ENCODE measurements at places on chromosomes 2 and 18.
A peak's percentile ranks its signal among the peaks of the same experiment; 100 is the strongest.

DNA sequence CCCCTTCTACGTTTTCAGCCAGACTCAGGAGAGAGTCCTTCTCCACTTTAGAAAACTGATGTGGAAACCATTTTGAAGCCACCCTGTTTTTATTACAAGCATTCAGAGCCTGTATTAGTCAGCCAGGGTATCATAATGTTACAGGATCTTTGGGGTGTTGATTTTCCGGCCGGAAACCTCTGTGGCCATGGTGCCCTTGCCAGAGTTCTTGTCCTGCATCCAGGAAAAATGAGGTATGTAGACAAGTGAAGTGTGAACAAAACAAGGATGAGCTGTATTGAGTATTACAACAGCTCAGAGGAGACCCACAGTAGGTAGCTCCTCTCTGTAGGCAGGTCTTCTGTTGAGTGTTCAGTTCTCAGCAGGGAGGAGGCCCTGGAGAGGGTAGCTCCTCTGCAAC lies 241.0 kb upstream of the COPS8 start:
- DNase-seq = no peak

DNA sequence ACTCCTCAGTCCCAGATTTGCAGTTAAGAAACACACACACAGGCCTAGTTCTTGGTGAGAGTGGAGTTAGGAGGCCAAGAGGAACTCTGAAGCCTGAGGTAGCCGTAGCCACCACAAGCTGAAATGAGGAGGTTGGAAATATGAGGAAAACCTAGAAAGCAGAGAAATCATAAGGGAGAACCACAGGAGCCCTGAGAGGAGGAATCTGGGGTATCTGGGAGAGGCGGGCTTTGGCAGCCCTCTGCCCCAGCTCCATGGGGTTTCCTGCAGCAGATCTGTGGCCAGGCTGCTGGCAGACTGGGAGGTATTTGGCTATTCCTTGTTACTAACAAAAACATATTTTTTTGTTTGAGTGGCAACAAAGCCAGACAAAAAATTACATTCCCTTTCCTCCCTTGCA lies 11.0 kb downstream of the SOX11 start:
- DNase-seq = no peak

DNA sequence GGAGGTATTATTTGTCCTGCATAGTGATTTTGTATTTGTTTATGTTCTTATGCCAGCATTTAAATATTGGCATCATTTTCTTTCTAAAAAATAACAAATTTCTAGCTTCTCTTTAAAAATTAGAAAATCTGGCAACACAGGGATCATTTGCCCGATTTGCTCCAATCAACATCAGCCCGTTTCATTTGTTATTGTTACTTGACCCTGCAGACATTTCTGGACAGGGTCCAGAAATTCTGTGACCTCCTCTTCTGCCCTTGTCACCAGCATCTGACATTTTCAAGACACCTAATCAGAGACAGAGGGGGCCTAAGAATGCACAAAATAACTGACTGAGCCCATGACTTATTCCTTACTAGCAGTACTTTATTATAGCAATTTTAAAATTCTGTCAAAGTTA lies 253.3 kb downstream of the MREG start:
- DNase-seq = no peak

- DNase-seq = no peak
Measured at GRCh38 chr2:167404627-167405284, 516.5 kb downstream of the XIRP2 start.

DNA sequence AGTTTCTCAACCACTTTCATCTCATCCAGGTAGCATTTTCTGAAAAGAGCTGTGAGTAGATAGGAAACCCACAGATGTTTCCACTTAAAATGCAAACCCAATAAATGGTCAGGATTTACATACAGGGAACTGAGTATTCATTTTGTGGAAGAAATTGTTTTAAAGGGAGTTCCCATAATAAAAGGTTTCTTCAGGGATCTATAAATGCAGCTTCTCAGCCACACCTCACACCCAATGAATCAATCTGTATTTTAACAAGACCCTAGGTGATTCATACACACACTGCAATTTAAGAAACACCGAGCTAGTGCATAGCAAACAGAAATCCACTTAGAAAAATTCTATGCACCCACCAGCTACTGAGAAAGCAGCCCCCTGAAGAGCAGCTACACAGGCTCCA lies 140.1 kb upstream of the ACAA2 start:
- DNase-seq = no peak

- DNase-seq = no peak
Measured at GRCh38 chr18:9550429-9550828, 63.9 kb downstream of the PPP4R1 start.

GRCh38 chr2:106080959-106081358 lies 113.1 kb downstream of the UXS1 start:
- no peak for DNase-seq

DNA sequence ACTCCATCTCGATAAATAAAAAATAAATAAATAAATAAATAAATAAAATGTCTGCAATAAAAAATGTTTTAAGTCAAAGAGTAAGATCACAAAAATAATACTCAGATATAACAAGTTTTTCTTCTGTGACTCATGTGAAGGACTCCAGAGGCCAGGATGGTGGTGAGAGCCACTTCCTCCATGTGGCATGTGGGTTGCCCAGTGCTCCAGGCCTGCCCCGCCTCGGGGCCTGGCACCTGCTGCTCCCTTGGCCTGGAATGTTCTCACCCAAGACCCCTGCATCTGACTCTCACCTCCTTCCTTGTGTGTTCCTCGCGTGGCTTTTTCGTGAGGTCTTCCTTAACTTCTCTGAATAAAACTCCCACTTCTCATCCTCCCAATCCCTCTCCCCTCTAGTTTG lies 77.4 kb upstream of the LDLRAD4 start:
- peak; percentile 8 for DNase-seq

DNA sequence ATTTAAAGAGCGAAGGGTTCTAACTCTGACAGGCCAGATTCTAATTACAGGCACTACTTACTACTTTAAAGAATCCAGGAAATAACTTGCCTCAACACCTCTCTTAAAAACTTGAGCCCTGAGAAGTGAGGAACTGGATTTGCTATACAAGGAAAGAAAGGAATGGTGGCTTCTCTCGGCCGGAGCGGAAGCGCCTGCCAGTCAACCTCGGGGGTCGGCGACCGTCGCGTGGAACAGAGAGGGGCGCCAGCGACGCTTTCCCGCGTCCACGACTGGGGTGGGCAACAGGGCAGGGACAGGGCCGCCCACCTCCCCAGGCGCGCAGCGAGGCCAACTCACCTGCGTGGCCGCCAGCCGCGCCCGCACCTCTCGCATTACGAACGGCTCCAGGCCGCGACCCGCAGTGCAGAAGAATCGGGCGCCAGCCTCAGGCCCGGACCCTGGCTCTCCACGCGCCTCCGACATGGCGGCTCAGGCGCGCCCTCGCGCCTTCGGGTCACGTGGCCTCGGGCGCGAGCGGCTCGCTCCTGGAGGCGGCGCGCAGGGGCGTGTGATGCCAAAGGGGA lies at the start of gene THUMPD2:
Gene THUMPD2, minus strand, starts transcription at position 484 of the 566 bp plus-strand sequence. Its CDS starts 19 bp downstream, at position 465.
- DNase-seq = peak; percentile 31

DNA sequence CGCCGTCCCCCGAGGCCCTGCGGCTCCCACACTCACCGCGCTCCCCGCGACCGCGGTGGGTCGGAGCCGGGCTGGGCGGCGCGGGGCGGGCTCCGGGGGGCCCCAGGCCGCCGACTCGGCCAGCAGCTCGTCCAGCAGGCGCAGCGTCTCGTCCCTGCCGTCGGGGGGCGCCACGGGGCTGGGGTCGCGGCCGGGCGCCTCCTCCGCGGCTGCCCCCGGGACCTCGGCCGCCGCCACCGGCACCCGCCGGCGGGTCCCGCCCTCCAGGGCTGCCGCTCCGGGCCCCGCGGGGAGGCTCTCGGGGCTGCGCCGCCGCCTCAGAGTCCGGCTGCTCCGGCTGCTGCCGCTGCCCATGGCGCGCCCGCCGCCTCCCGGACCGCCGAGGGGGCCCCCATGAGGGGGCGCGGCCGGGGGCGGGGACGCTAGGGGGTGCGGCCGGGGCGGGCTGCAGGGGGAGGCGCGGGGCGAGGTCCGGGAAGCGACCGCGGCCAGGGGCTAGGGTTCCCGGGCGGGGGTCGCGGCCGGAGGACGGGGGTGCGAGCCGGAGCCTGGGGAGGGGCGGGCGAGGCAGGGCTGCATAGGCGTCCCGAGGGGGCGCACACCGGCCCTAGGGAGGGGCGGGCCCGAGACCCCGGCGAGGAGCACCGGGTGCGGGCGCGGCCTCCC lies at the start of gene CYS1:
Gene CYS1, minus strand, starts transcription at position 542 of the 666 bp plus-strand sequence. Its CDS starts 188 bp downstream, at position 354.
- DNase-seq = no peak

DNA sequence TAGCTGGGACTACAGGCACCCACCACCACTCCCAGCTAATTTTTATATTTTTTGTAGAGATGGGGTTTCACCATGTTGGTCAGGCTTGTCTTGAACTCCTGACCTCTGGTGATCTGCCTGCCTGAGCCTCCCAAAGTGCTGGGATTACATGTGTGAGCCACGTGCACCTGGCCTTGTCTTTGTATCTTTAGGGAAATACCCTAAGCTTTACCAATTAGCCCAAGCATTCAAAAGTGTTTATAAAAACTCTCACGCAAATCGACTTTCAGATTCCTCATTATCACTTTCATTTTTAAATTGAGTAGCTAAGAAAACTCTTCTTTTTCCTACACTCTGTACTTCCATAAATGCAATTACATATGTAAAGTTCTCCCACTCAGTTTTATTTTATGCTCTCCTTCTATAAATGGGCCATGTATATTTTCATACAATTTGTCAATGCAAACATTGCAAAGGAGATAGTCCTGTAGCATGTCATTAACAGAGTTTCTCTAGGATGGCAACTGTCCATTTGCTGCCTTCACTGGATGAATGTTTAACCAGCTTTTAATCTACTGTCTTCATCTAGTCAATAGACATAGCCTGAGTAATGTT lies 326.2 kb upstream of the LRATD1 start:
- DNase-seq = no peak

- no peak for DNase-seq
Measured at GRCh38 chr2:72745679-72746368, 80.0 kb downstream of the EXOC6B start.

DNA sequence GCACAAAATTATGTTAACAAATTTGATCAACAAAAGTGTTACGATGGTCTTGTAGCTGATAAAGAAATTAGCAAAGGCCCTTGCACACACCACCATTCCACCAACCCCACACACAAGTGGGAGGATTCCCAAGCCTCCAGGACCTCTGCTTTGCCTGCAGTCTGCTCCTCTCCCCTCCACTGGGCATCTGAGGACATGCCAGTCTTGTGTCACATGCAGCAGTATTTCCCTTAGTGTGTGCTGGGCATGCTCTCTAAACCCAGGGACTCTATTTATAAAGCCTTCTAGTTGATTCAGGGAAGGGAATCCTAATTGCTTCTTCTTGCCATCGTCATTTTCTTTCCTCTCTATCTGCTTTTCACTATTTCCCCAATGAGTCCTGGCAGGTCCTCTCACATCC lies 53.3 kb downstream of the KCTD18 start:
- DNase-seq = no peak

- DNase-seq = no peak
Measured at GRCh38 chr18:3710712-3711301, 260.8 kb downstream of the TGIF1 start.

GRCh38 chr2:107393516-107393915 lies 433.2 kb upstream of the RGPD4 start:
- no peak for DNase-seq

DNA sequence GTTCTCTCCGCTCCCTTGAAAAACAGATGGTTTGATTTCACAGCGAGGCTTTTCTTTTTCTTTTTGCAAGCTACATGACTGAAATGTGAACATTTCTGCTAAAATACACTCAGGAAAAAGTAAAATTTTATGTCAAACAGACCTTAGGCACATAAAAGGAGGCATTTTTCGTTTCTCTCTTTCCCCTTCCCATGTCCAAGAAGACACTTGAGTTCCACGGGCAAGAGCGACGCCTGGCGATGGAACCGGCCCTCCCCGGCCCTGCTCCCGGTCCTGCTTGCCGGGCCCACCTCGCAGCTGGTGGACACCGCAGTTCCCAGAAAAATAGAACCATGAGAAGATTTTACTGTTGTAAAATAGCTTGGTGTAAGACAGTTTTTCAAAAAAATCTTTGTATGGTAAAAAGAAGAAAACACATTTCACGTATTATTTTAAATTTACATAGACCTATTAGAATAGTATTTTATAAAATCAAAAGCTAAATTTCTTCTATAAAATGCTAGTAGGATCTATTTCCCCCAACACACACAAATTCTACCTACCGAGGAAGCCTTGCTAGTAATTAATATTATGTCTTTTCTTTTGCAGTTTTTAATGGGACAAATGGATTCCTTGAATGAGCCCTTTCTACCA lies 2.3 kb upstream of the ALKAL2 start:
- DNase-seq = no peak

DNA sequence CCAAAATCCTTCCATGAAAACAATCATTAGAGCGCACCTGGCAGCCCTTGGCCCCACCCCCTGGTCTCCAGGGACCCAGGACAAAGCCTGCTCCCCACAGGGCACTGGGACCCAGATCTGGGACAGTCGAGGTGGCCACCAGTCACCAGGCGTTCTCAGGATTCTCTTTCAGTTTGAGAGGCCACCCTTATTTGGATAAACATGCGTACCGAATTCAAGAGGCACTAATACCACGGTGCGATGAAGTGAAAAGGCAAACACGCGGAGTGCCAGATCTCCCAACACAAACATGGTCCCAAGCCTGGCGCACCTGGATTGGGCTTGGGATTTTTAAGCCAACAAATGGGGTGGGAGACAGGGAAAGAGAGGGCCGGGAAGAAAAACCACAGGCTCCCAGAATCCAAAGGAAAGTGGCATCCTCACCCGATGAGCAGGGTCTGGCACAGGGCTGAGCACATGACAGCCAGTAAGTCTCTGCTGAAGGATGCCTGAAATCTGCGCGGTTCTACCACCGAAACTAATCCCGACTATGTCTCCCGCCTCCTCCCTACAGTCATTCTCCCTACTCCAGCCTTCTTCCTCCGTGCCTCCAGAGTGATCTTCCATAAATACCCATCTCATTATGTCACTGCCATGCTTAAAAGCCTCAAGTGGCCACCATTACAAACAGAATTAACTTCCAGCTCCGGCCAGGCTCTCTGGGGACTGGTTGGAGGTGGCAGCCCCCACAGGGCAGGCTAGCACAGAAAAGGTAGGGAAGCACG lies 60.9 kb upstream of the KLHL29 start:
- no peak for DNase-seq

GRCh38 chr2:20065885-20066602 lies 14.6 kb upstream of the LAPTM4A start:
- DNase-seq = no peak

DNA sequence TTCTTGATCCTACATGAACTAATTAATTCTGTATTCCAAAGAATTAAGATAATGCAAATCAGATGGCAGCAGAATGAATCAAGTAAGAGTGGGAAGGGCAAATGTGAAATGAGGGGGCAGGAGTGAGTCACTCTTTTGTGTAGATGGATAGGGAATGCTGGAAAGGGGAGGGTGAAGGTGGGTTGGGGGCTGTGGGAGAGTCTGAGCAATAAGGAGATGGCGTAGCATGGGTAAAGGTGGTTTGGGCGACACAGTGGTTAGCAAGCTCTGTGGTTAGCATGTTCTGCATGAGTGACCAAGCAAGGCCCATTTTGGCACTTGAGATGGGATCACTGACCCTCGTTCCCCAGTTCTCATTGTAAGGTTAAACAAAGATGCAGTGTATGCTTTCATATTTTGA lies 20.4 kb downstream of the GPD2 start:
- no peak for DNase-seq

GRCh38 chr2:74894272-74894981 lies 60.5 kb downstream of the HK2 start:
- DNase-seq = no peak
